ENCODE measurements at places on chromosomes 1 and 21. TPM values are rescaled to one million over a fixed set of nuclear protein-coding genes. Genes with fewer than 3 reads are reported as not detected.

DNA sequence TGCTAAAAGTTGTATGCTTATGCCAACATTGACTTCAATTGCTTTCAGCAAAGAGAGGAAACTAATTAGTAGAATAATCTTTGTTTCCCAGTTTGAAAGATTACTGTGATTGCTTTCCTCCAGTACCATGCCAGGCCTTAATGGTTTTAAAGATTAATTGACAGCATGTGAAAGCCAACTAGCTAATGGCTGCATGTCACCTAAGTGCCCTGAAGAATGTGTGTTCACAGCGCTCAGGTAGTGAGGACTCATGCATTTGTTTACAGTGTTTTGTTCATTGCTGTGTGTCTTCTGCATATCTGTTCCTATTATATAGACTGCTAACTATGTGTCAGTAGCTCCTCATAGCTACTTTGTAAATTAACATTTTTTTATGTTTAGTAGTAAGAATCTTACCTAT, 335.6 kb downstream of the LRRIQ3 start:
- no peak for DNase-seq

KLHDC9 gene
- 2.4 TPM for total RNA-seq

DNA sequence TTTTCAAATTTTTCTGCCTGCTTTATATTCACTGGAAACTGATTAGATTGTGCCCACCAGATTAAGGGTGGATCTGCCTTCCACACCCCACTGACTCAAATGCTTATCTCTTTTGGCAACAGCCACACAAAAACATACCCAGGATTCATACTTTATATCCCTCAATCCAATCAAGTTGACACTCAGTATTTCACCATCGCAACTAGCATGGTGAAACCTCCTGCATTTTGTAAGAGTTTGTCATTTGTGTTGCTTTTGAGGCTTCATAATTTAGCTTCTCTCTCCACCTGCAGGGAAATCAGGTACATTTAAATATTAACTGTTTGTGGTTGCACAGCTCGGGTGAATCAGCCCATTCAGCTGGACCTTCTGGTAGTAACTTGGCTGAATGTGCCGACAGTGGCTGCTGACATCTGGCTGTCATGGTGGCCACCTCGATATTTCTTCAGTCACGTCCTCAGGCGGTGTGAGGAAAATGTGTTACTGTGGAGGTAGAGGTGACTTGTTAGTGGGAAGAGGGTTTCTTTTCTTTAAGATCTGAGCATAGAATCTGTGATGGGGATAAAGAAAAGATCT, 224.0 kb downstream of the PTBP2 start:
- no peak for DNase-seq

DNA sequence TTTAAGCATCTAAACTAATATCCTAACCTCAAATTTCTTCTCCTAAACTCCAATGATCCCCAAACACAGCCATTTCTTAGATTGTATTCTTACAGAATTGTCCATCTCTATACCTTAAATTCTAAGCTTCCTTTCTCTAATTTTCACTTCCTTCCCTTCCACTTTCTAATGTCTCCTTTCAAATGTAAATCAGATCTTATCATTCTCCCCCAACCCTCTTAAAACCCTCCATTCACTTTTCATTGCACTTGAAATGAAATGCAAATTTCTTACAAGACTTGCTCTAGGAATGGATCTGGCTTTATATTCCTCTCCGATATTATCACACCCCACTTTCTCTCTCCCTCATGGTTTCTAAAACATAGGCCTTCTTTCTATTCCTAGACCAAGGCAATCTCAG, 534.6 kb downstream of the LMO4 start:
- DNase-seq = no peak

CCDC17 gene
- 5.7 TPM for total RNA-seq

KIF26B gene
- 0.89 TPM for total RNA-seq

DNA sequence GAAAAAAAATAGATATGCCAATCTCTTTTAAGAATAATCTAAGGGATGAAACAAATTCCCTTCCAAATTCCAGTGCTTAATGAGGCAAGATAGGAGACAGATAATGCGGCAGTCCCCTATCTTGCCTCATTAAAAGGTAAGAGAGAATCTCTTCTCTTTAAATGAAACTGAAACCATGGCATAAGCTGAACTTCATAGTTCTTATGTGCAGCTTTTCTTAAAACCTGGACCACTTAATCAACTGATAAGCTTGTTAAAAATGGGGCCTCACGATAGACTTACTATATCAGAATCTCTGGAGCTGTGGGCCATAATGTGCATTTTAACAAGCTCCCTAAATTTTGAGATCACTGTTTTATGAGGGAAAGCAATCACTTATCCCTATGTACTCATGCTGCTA, 79.2 kb downstream of the NIBAN1 start:
- no peak for DNase-seq

GRCh38 chr1:183227422-183228346, 41.6 kb downstream of the LAMC2 start:
- DNase-seq = peak; percentile 39

DNA sequence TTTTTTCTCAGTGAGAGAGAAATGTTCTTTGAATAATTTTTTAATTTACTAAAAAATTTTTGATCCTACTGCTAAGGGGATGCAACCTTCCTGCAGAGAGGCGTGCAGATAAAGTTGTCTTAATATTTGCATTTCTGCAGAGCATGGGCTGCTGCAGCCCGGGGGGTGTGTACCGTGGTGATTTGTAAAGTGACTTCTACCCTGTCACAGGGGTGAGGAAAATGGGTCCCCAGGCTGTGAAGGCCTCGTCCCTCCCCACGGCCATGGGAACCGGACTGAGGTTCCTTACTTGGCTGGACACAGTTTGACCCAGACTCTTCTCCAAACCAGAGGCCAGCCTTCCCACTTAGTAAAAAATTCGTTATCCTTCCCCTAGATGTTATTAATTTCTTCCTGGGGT, 9.5 kb upstream of the C1orf174 start:
- no peak for DNase-seq

CLDN17 gene
- total RNA-seq = not detected

GRCh38 chr1:208081972-208082371, 162.2 kb downstream of the PLXNA2 start:
- DNase-seq = peak; percentile 45

- no peak for DNase-seq
Observed at GRCh38 chr1:183817576-183818288, 12.8 kb downstream of the RGL1 start.

COL16A1 gene
- 118 TPM for total RNA-seq

TMEM200B gene
- not detected for total RNA-seq

FAM72D gene
- total RNA-seq = 0.58 TPM

SPRR2E gene
- not detected for total RNA-seq

DNA sequence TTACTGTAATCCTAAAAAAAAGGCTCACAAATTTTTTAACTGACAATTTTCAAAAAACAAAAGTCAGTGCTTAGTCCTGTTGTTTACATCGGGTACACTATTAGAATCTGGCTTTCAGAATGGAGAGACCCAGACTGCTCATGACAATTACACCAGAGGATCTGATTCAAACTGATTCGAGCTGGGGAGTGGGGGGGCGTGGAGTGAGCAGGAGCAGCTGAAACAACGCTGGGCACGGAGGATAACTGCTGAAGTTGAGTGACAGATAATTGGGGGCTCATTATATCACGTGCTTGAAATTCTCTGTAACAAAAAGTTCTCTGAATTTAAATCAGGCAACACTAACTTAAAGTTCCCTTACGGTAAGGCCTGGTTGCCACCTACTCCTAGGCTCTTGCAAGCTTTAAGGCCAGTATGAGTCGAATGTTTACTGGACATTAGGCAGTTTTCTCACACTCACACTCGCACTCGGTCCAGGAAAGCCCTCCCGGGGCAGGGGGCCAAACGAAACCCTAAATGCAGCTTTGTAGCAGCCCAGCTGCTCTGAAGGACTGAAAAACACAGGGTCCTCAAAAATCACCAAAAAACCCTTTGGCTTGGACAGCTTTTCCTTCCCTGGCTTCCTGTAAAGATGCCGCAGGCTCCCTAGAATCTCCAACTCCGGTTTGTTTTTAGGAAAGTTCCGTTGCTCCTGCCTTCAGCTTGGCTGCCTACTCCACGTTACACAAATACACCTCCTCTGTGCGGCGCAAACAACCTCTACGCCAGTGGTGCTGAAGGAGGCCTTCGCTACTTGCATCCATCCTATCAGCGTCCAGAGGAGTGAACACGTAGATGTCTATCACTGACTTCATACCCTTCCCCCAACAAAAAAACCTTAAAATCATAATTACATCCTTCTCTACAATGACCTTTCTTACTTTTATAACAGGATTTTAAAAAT, 42.9 kb downstream of the CAPZB start:
- DNase-seq = peak; percentile 46

GCSAML gene
- total RNA-seq = not detected

- DNase-seq = no peak
Observed at GRCh38 chr1:19596065-19596713, 47.9 kb upstream of the NBL1 start.

DNA sequence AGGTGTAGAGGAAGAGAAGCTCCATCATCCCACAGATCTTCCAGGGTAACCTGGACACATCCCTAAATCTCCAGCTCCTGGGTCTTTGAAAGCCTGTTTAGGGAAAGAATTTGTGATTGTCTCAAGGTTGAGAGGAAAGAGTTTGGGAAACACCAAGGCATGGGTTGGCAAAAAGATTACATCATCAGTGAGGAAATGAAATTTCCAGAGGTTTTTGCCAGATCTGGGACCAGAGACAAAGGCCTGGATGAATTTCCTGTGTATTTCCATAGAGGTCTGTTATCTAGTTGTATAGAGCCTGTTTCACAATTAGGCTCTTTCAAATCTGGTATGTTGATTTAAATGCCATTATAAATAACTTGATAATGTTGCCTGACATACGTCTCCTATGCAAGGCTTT, 82.3 kb downstream of the GPR89B start:
- no peak for DNase-seq

- DNase-seq = no peak
Observed at GRCh38 chr1:6244401-6245049, 546 bp downstream of the HES3 start.

- no peak for DNase-seq
Observed at GRCh38 chr1:19662313-19662712, 2.4 kb upstream of the HTR6 start.

CFAP74 gene
- not detected for total RNA-seq

ATP1A4 gene
- total RNA-seq = not detected

DNA sequence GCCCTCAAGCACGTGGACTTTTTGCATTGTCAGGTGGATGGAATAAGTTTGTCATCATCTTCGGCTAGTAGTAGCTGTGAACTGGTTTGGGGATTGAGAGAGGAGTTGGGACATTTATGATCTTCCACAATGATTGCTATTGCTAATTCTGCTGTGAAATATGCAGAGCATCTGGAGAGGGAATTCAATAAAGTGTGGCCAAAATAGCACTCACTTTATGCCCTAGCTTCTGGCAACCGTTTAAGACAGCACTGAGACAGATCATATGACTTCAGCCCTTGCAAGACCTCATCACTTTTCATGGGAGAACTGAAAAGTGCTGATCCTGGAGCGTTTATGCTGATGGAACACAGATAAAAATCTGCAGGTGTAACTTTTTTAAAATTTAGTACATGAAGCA, 360.8 kb downstream of the GPATCH2 start:
- DNase-seq = no peak

IFI16 gene
- 38.5 TPM for total RNA-seq

DNA sequence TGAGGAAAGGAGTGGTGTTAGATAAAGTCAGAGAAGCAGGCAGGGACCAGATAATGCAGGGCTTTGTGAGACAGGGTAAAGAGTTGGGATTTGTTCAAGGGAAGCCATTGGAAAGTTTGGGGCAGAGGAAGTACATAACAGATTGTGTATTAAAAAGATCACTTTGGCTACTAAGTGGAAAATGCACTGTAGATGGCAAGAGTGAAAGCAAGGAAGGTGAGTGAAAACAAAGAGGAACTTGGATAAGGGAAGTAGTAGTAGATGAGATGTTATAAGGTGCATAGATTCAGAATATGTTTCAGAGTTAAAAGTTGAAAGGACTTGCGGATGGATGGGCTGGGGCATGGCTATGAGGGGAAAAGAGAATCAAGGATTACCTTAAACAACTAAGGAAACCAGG, 17.4 kb downstream of the MRPL39 start:
- DNase-seq = no peak

DNA sequence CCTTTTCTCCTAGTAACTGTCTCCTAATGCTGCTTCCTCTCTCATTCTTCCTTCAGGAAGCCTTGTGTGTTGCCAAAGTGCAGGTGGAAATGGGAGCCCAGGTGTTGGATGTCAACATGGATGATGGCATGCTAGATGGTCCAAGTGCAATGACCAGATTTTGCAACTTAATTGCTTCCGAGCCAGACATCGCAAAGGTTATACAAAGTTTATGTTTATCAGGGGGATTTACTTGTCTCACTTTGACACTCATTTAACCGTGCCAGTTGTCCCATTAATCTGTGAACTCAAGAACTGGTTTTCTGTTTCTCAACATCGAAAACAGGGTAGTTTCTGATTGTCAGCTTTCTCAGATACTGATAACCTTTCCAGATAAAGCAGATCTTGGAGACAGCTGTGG, 40.4 kb downstream of the MTR start:
- no peak for DNase-seq

CD101 gene
- total RNA-seq = 2.2 TPM

DNA sequence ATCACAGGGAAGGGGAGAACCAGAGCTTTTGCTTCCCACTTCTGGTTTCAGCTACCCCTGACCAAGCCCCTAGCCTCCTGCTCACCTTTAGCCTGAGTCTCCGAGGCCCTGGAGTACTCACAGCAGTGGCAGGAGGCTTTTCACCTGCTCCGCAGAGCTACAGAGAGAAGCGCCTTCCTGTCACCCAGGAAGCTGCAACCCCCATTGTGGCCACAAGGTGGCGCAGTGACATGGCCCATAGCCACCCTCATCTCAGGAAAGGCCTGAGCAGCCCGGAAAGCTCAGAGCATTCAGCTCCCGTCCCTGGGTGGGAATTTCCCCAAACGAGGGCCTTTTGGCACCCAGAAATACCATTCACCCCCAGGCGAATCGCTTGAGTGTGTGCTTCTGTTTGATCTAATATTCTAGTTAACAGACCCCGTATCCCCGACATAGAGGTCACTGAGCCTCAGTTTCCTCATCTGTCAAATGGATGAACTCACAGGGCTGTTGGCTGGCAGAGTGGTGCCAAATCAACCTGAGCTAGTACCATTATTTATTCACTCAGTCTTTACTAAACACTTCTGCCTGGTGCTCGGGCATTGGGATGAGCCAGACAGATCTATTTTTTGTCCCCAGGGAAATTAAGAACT, 25.3 kb downstream of the A3GALT2 start:
- peak; percentile 93 for DNase-seq
